CD8-positive, alpha-beta memory T cell (primary cell): ENCODE measurements at places on chromosomes 5 and 9.
A peak's percentile ranks its signal among the peaks of the same experiment; 100 is the strongest.

GRCh38 chr9:133286523-133286922 lies 11.5 kb upstream of the ABO start:
- no peak for DNase-seq

DNA sequence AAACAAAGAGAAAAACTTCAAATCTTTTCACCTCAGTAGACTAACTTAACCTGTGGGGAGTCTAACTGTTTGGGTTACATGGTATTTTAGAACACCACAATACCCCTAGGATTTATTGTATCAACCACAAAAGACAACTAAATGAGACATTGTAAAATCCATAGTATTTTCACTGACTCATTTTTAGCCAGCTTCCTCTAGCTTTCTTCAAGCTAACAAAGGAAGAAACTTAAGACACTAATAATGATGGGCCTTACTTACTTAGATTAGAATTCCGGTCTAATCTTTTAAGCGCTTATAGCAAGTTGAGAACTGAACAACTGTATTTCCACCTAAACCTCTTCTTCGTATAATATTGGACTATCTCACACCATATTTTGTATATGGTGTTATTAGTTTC lies 529.3 kb downstream of the DMRTA1 start:
- no peak for DNase-seq

- no peak for DNase-seq
Observed at GRCh38 chr5:2333291-2333690, 418.2 kb downstream of the IRX2 start.

DNA sequence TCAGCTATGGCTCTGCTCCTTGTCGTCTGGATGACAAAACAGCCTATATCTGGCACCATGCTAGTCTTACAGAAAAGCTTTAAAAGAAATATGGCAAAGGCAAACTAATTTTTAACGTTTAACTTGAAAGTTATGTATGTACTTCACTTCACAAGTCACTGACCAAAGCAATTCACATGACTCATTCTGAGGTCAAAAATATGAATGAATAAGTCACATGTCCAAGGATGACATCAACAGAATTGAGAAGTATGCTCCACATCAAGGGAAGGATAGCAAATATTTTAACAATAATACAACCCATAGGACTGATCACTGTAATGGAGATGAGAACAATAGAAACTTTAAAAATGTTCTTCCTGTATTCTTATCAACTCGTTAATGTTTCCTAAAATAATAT lies 1072.6 kb upstream of the NUDT12 start:
- no peak for DNase-seq

- DNase-seq: no peak
Observed at GRCh38 chr5:179120421-179120861, 60.3 kb downstream of the ZNF354C start.

GRCh38 chr5:14534773-14535172 lies 46.8 kb upstream of the OTULINL start:
- no peak for DNase-seq

DNA sequence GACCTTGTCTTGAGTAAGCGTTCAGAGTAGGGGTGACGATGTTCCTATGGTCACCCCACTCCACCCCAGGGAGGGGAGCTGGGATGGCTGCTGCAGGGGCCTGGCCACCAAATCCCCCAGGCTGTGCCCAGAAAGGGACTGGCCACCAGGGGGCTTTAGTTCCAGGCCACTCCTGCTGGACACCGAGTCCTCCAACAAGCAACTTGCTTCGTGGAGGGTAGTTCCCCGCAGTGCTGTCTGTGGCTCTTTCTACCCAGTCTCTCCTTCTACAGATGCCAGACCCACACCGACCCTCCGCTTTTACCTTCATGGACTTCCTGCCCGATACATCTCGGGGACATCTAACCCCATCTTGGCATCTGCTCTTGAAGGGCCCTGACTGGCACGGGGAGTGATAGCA lies 35.7 kb upstream of the GABRP start:
- no peak for DNase-seq

DNA sequence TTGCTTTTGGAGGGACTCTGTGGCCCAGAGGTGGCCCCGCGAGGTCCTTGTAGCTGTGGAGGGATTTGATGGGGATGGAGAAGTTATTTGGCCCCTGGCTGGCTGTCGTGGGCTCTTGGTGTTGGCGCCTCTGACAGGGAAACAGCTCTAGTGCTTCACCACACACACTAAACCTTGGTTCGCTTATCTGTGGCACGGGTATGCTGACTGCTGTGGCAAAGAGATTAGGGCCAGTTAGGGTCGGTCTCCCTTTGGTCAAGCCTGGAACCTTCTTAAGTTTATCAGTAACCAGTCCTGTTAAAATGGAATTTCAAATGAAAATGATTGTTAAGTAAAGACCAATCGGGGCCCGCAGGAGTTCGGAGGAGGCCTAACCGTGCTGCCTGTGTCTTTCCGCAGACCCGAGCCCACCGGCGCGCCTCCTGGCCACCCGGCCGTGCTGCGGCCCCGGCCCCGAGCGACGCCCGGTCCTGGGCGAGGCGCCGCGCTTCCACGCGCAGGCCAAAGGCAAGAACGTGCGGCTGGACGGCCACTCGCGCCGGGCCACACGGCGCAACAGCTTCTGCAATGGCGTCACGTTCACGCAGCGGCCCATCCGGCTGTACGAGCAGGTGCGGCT lies 28.4 kb downstream of the NEURL1B start:
- no peak for DNase-seq

DNA sequence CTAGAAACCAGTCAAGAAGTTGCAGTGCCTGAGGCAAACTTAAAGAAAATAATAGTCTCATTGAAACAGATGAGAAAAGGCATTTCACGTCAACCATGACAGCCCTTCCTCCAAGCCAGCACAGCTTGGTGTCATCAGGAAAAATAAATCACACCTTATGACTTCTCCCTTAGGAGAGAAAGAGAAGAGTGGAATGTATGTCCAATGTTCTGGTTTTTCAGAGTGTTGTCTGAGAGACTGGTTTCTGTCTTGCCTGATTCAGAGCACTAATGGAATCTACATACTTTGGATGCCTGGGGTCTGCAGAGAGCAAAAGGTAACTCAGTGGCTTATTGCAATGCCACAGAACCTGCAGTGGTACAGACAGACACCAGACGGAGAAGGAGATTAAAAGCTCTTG lies 105.5 kb upstream of the PDE4D start:
- DNase-seq: no peak

GRCh38 chr5:159424123-159424522 lies 93.8 kb upstream of the IL12B start:
- no peak for DNase-seq

DNA sequence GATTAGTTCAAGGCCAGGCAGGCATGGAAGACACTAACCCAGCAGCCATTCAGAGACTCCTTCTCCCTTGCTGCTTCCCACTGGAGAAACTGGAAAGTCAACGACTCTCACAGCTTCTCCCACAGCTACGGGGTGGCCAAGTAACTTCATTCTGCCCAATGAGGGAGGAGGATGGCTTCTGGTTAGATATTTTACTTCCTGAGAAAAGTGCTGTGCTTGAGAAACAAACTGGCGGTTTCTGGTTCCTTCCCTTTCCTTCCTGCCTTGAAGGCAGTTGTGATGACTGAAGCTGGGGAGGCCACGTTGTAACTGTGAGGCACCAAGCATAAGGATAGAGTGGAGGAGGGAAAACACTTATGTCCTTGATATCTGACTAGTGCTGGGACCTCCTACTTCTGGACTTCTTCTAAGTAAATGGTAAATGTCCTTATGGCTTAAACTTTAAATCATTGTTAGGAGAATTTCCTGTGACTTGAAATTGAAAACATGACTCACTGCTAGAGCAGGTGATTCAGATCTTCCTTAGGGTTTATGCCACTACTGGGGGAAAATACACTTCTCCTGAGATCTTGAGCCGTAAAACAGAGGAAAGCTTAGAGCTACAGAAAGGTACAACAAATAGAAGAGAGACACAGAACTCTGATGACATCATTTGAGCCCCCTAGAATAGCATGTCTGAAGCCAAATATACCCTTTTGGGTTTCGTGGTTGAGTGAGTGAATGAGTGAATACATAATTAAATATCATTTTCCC lies 3.1 kb upstream of the GNPDA1 start:
- DNase-seq: peak; percentile 35

- no peak for DNase-seq
Observed at GRCh38 chr5:172335721-172336120, 52.2 kb upstream of the UBTD2 start.

DNA sequence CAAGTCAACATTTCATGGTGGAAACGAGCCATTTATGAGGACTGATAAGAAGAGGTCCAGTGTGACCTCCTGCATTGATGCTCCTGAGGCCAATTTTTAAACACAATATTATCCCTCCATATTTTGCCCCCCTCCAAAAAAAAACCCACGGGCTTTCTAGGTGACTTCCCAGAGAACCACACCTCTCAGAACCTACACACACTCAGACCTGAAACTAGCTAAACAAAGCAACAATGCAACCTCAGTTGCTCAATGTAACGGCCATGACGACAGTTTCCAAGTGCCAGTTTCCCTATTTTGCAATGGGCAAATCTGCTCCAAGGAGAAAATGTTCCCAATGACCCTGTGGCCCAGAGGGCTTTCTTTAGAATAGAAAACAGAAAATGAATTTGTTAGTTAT lies 3.5 kb downstream of the NRG2 start:
- DNase-seq: no peak

DNA sequence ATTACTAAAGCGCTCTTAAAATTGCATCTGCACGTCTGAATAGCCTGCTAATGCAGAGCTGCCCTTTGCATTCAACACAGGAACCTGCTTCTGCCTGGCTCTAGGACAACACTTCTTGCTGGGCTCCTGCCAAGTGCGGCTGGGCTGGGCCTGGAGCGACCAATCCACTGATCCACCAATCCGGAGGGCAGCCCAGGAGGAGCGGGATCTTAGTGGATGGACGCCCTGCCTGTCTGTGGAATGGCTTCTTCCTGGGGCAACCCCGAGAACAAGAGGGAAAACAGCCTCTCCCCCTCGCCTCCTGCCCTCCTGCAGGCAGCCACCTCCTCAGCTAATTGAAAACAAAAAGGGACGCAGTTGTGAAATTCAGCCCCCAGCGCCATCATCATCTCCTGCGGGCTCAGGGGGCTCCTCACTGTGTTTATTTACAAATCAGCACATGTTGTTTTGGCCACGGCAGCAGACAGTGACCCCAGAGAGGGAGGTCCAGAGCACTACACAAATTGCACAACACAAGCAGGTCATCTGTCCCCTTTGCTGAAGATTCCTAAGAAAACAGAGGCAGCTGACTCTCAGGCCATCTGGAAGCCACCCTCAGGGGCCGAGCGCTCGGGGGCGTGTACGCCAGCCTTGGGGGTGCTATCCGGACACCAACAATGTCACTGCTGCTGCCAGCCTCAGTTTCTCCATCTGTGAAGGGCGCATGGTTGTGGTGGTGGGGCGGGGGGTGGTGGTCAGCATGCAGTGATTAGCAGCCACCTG lies 57.3 kb downstream of the GADD45G start:
- DNase-seq: no peak
